ENCODE measurements at places on chromosomes 6 and 20.

DNA sequence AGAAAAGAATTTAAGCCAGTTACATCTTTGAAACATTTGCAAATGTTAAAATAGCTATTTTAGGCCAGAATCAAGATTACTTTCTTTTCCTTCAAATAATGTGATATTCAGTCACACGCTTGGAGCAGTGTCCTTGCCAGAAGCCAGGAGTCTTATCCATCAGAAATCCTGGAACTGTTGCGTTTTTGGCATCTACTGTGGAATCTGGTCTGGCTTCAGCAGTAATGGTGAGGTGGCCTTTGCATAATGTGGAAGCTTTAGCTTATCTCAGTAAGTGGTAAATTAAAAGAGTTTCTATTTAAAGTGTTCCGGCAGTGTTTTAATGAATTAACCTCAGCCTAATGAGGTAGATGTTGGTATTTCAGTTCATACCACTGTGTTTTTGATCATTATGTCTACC is 97.6 kb downstream of the FIG4 start:
- no peak for DNase-seq

DNA sequence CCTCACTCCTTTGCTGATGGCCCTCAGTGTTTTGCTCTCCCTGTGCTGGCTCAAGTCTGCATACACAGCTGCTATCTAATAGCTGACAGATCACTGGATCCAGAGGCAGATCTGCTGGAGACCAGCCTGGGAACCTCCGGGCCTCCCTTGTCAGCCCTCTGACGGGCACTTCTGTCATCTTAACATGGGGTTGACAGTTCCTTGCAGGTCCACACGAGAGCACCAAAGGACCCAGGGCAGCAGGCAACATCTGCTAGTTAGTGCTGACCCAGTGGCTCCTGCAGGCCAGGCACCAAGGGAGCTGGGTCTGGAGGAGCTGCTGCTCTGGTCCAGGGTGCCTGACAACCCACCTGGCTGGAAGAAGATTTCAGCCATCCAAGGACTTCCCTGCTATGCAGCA is 208.1 kb downstream of the UST start:
- no peak for DNase-seq

- no peak for DNase-seq
Measured at GRCh38 chr20:50996901-50997865, 25.7 kb downstream of the KCNG1 start.

DNA sequence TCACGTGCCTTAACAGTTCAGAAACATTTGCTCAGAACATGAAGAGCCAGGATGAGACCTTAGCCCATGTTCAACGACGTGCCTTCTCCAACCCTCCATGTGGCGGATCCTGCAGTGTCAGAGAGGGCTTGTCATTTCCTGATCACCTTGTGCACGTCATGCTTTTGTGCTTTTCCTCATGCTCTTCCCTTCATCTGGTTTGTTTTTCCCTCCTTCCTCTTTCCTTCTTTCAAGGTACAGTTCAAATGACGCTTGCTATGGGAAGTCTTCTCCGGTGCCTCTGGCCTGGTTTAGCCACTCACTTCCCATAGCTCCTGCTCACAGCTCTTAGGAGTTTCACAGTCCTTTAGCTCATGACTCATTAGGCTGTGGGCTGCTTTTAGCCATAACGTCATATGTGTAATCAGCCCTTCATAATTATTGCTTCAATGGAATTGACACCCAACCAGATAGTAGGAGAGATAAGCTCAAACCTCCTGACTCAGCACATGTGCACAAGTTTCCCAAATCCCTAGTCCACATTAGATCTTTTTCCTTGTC is 102.7 kb upstream of the CNKSR3 start:
- no peak for DNase-seq

DNA sequence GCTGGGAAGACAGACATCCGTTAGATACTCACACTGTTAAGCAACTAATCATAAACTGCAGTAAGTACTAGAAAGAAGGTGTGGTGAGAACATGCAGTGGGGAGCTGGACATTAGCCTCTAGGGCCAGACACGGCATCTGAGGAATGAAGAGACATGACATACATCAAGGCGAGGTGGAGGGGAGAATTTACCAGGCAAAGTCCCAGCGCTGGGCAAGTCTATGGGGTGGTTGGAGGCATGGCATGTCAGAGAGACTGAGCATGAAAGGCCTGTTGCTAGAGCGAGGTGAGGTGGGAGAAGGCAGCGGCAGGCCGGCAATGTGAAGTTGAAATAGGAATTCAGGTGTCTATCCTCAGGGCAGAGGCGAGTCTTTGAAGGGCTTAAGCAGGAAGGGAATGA is 31.8 kb downstream of the SLC24A3 start:
- DNase-seq: no peak

GRCh38 chr6:31162463-31163165 is 4.2 kb downstream of the TCF19 start:
- DNase-seq: no peak

DNA sequence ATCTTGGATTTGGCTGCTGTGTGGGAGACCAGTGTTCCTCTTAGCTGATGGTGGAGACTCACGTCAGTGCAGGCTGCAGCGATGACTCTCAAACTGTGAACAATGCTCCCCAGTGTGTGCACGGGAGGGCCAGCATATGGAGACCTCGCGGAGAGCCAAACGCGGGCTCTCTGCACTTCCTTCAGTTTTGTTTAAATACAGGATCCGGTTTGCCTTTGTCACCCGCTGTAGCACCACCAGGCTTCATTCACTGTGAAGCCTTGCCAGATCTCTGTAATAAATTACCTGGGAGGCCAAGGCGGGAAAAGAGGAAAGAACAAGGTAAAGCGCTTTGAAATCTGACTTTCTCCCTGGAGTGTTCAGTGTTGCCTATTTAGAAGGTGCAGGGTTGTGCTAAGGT is 30.7 kb upstream of the TMEM14A start:
- DNase-seq: no peak

- no peak for DNase-seq
Measured at GRCh38 chr20:64233725-64234124, 21.8 kb upstream of the PCMTD2 start.

DNA sequence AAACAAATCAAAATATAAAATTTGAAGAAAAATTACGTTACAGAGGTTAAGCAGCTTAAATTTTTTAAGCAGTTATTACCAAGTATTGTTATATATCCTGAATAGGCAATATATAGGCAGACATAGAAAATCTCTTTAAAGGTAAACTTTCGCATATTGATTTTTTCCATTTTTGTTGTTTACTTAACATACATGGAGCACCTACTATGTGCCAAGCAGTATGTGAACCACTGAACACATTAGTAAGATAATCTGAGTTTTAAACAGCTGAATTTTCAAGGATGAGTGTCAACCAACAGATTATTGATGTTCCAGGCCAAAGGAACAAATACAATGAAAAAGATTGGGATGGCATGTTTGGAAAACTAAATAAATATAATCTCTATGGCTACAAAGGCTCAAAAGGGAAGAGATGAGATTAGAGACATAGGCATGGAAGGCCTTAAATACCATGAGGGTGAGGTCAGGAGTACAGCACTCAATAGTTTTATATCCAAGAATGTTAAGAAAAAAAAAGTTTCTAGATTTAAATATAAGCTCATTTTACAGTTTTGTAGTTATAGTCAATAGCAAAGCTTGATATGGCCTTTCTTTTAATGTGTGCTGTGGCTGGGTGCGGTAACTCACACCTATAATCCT is 277.5 kb downstream of the PTPRK start:
- DNase-seq: no peak

DNA sequence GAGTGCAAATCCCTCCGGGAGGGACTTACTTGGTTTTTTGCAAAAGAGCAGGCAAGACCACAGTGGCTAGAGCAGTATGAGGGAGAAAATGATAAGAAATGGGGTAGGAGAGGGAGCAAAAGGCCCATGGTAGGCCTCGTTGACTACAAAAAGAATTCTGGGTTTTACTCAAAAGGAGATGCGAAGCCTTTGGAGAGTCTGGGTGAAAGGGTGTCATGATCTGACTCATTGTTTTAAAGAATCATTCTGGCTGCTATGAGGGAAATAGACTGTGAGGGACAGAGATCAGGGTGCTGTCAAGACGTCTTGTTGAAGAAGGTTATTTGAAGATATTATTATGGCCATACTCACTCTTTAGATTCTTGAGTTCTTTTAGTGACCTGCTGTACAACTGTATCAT is 13.0 kb downstream of the TBC1D32 start:
- no peak for DNase-seq

GRCh38 chr6:12679341-12679740 is 37.2 kb upstream of the PHACTR1 start:
- DNase-seq: no peak

DNA sequence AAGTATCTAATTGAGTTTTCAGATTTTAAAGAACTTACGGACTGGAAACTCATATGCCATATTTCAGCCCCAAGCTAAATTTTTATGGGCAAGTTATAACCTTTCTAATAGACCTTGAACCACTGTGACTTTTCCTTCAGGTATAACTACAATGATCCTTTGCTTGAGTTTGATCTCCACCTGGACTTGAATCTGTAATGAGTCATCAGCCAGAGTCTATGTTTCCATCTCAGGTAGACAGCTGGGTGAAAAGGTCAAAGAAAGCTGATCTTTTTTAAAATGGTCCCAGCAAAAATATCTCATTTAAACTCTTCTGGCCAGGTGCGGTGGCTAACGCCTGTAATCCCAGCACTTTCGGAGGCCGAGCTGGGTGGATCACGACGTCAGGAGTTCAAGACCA is 88.4 kb upstream of the SGK1 start:
- no peak for DNase-seq

DNA sequence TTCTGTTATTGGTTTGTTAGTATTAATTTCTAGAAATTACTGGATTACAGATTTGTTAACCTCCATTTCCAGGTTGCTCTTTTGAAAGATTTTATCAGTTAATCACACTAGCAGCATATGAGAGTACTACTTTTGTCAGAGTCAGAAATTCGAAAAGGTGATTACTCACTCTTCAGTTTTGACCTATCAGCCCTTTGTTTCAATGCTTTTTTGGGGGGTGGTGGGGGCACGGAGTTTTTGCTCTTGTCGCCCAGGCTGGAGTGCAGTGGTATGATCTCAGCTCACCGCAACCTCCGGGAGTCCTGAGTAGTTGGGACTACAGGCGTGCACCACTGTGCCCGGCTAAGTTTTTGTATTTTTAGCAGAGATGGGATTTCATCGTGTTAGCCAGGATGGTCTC is 149.2 kb downstream of the JARID2 start:
- no peak for DNase-seq

DNA sequence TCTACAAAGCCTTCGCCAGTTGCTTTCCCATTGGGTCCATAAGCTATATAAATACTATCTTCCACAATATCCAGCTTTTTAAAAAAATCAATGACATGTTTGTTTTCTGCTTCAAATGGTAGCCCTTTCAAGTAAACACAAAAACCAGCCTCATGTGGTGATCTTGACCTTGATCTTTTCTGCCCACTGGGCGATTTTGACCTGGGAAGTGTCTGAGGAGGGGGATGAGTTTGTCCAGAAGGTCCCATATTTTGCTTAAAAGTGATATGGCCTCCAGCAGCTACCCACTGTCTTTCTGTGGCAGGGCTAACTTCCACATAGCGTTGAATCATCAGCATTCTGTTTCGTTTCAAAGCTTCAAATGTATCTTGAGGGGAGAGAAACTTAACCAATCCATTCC is 10.8 kb downstream of the CPNE1 start:
- DNase-seq: no peak

DNA sequence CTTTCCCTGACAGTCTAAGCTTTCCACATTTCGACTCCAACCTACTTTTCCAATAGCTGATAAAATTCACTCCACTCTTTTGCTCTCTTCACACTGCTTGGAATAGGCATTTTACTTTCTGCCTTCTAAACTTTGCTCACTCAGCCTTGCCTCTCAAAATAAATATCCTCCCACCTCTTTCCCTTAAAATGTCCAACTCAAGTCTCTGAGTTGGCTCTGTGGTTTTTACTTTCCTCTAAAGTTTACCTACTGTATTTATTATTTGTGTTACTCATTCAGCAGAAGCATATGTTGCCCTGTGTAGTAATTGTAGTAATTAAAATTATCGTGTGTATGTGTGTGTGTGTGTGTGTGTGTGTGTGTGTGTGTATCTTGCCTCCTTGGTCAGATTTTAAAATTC is 20.0 kb upstream of the CDYL start:
- DNase-seq: no peak

GRCh38 chr20:57092112-57092899 is 174.1 kb downstream of the BMP7 start:
- peak; percentile 52 for DNase-seq

- no peak for DNase-seq
Measured at GRCh38 chr6:145147559-145147958, 587.8 kb downstream of the EPM2A start.

GRCh38 chr20:17643531-17644188 is 38.4 kb downstream of the RRBP1 start:
- no peak for DNase-seq

DNA sequence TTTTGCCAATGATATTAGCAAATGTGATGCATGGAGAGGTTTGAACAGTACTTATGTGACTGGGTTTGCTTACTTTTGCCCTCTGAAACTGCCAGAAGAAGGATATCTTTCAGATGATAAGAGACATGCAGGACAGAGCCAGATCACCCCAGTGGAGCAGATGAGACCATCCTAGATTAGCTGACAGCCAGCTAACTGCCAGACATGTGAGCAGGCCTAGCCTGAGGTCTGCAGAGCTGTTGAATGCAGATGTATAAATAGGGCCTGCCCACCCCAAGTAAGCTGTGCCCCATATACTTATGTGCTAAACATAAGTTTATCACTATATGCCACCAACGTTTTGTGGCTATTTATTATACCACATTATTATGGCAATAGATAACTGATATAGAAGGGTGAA is 5.9 kb downstream of the ZSCAN31 start:
- no peak for DNase-seq

DNA sequence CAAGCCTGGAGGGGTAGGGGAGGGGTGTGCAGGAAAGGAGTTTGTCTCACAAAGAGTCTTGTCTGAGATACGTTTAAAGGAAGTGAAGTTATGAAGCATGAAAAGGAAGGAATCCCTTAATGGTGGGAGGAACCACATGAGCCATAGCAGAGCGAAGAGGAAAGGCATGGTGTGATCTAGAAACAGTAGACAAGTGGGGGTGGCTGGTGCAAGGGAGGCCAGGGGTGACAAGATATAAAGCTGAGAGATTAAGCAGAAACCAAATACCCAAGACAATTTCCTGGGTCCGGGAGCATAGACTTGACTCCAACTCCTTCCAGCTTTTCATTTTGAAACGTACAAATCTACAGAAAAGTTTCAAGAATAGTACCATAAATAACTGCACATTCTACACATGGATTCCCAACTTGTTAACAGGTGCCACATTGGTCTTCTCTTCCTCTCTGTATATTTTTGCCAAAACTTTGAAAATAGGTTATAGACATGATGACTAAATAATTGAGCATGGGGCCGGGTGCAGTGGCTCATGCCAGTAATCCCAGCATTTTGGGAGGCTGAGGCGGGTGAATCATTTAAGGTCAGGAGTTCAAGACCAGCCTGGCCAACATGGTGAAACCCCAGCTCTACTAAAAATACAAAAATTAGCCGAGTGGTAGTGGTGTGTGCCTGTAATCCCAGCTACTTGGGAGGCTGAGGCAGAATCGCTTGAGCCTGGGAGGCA is 211.6 kb downstream of the SLC24A3 start:
- DNase-seq: no peak

- DNase-seq: no peak
Measured at GRCh38 chr6:24876499-24877465, 59.0 kb downstream of the RIPOR2 start.

All from naive thymus-derived CD8-positive, alpha-beta T cell (primary cell).